Memory B cell (primary cell): ENCODE measurements at places on chromosomes 16 and 17.

DNA sequence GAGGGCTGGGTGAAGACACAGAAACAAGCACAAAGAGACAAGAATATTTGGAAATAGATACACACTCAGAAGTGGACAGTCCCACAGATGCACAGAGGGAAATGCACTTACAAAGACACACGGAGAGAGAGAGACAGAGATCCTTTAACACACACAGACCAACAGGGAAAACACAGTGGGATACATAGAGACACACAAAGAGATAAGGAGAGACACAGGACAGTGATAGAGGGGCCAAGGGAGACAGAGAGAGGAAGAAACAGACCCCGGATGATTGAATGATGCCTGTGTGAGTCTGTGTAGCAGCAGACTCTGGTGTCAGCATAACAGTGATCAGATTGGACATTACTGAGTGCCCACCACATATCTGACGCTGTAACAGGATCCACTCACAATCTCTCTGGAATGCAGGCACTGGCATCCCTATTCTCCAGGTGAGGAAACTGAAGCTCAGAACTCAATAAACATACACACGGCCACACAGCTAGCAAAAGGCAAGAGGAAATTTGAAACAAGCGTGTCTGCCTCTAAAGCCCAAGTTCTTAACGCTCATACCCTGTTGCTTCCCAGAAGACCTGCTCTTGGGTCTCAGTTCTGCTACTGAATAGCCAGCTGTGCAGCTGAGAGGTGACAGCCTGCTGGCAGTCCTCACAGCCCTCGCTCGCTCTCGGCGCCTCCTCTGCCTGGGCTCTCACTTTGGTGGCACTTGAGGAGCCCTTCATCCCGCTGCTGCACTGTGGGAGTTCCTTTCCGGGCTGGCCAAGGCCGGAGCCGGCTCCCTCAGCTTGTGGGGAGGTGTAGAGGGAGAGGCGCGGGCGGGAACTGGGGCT is 186.3 kb upstream of the NLRP1 start:
- no peak for DNase-seq

GRCh38 chr16:7405166-7405565 is 72.5 kb downstream of the RBFOX1 start:
- no peak for DNase-seq

- DNase-seq = no peak
These were observed 48.5 kb downstream of the RBFOX3 start for GRCh38 chr17:79562192-79562930.

GRCh38 chr17:30558686-30559545 is 81.7 kb downstream of the GOSR1 start:
- DNase-seq = no peak

DNA sequence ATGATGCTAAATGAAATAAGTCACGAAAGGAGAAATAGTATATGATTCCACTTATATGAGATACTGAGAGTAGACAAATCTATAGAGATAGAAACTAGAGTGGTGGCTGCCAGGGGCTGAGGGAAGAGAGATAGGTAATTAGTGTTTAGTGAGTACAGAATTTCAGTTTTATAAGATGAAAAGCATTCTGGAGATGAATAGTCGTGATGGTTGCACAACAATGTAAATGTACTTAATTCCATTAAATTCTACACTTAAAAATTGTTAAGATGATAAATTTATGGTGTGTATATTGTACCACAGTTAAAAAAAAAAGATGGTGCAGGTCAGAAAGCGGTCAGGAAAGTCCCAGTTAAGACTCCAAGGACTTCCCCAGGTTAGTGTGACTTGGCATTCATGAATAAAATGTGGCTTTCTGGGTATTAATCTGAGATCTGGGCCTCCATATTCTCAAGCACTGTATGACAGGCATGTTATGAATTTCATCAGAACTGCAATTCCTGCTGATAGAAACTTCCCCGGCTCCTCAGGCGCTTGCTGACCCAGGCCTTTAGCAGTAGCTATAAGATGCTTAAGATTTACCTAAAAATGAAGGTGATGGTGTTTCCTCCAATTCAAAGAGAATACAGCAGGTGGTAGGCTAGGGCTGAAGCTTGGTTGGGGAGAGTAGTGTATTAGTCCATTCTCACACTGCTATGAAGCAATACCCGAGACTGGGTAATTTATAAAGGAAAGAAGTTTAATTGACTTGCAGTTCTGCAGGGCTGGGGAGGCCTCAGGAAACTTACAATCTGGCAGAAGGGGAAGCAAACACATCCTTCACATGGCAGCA is 115.3 kb upstream of the SOX9 start:
- no peak for DNase-seq

DNA sequence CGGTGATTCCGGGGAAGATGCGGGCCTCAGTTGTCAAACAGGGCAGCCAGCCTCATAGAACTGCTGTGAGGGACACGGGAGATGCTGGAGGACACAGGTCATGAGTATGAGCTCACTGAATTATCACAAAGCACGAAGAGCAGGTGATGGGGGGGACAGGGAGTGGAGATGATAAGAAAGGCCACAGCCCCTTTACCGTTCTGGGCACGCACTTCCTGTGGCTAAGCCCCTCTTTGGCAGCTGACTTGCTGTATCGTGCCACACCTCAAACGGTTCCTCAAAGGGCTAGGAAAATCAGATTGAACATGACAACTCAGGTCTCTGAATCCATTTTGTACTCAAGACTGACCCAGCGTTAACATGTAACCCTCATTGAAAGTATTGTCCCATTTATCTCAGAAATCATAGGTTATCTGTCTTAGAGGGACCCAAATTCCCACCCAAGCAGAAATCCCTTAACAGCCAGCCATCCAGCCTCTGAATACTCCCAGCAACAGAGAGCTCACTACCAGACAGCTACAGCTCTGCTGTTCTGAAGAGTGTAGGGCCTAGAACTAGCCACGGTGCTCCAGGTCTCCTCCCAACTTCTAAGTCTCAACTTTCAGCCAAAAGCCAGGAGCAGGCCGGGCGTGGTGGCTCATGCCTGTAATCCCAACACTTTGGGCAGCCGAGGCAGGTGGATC is 5.0 kb upstream of the SRL start:
- DNase-seq = no peak

DNA sequence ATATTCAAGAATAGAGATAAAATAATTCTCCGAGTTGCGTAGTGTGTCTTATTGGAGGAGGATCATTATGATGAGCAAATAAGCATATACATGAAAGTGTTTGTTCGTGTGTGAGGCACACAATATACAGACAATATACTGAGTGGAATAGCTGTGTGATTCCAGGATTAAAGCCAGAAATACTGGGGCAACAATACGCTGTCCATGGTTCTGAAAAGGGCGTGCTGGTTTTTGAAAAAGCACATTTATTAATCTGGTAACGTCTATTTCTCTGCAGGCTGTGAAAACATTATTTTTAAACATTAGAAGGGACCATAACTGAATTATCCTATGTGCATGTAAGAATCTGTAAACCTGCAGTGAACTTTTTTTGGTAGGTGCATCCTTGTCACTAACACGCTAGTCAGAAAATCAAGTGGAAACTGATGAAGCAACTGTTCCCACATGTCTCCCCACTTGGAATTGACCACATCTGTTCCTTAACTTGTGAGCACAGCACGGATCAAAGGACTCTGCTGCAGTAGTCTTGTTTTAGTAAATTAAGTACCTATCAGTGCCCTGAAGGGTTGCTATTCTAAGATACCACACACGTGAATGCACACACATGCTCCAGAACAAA is 346.0 kb downstream of the GRIN2A start:
- no peak for DNase-seq

- no peak for DNase-seq
These were observed 10.8 kb upstream of the TLCD3B start for GRCh38 chr16:30041841-30042240.

- no peak for DNase-seq
These were observed 48.3 kb downstream of the CCT6B start for GRCh38 chr17:34913001-34913400.

DNA sequence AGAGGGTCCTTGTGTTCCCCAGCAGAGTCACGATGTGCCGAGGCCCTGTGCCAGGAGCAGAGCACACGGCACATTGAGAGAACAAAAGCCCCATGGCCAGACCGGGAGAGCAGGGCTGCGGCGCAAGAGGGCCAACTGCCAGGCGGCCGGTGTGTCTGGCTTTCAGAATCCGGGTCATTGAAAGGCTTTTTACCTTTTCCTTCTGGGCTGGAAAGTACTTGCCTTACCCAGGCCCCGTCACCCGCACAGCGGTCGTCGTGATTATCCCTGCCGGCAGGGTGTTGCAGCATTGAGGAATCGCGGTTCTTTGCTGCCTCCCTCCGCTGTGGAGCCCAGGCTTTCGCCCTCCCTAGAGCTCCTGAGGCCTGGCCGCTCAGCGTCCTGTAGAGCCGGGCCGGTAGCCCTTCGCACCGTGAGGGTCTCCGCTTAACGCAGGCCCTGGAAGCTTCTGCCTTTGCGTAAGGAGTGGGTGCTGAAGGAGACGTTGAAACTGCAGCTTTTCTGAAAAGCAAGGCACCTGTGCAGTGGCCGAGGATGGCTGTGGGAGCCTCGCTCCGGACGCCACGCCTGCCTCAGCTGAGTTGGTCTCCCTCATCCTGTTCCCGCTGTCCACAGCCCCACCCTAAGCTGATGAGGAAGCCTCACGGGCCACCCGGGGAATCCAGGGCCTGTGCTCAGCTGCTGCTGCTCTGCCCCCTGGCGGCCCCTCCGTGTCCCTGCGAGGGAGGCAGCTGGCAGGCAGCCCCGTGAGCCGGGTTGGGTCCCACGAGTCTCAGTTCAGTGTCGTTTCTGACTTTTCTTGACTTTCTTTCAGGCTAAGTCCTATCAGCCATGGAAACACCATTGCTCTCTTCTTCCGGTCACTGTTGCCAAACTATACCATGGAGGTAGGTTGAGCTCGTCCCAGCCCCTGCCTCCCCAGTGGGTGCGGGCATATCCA is 8.6 kb upstream of the MC1R start:
- DNase-seq = peak; percentile 73

- no peak for DNase-seq
These were observed 27.7 kb upstream of the IL21R start for GRCh38 chr16:27374221-27374803.

DNA sequence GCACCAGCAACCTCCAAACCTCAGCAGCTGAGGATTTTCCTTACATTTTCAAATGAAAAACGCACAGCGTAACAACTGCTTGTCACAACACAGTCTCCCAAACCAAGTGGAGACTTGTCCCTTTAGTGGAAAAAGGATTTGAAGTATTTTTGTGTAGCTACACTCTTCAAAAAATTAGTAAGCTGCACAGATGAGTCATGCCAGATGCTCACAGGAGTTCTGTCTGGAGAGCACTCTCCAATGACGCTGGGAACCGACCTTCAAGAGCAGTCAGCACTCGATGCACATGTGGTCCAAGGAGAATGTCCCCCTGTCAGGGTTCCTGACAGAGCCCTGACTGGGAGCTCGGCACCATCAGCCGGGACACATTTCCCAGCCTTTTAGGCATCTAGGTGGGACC is 39.8 kb downstream of the MAP1LC3B start:
- DNase-seq = no peak

- DNase-seq = no peak
These were observed 20.5 kb upstream of the JPH3 start for GRCh38 chr16:87581857-87582215.

DNA sequence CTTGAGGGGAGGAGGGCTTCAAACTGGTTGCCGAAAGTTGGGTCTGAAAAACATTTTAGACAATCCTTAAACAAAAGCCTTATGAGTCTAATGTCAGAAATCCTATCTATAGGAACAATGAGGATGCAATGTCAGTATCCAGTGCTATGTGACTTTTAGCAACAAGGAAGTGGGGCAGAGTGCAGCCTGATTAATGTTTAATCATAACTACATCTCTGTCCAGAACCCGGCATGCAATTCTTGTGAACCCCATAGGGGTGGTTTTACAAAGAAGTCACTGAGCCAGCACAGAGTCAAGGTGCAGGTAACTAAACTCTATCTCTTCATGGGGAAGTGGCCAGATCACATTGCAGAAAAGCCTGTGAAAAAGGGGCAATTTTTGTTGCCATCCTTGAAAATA is 267.5 kb downstream of the HS3ST4 start:
- DNase-seq = no peak

- no peak for DNase-seq
These were observed 238.5 kb downstream of the ZFHX3 start for GRCh38 chr16:72809446-72809845.

DNA sequence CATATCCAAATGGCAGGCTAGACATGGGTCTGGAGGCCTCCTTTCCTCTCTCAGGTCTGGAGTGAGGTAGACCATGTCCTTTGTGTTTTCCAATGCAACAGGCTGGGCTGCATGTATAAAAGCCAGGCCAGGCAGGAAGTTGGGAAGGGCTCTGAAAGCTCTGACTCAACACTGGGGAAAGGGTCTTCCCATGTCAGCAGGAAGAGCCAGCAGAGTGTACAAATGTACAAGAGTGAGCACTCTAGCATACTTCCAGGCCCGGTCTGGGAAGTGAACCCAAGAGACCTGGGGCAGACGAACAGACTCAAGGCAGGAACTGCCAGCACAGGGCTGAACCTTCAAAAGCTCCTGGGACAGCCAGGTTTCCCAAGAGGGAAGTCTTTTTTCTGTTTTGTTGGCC is 7.0 kb downstream of the ATPAF2 start:
- DNase-seq = no peak

DNA sequence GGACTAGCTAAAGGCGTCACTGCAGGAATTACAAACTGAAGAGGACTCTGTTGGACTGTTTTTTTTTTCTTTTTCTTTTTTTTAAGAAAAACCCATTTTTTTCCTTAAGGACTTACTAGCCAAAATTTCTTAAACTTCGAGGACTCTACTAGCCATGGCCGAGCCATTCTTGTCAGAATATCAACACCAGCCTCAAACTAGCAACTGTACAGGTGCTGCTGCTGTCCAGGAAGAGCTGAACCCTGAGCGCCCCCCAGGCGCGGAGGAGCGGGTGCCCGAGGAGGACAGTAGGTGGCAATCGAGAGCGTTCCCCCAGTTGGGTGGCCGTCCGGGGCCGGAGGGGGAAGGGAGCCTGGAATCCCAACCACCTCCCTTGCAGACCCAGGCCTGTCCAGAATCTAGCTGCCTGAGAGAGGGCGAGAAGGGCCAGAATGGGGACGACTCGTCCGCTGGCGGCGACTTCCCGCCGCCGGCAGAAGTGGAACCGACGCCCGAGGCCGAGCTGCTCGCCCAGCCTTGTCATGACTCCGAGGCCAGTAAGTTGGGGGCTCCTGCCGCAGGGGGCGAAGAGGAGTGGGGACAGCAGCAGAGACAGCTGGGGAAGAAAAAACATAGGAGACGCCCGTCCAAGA is 878 bp downstream of the HEXIM1 start:
- DNase-seq = peak; percentile 72

- DNase-seq = peak; percentile 53
These were observed 3.1 kb downstream of the RNF227 start for GRCh38 chr17:7912927-7913524.

DNA sequence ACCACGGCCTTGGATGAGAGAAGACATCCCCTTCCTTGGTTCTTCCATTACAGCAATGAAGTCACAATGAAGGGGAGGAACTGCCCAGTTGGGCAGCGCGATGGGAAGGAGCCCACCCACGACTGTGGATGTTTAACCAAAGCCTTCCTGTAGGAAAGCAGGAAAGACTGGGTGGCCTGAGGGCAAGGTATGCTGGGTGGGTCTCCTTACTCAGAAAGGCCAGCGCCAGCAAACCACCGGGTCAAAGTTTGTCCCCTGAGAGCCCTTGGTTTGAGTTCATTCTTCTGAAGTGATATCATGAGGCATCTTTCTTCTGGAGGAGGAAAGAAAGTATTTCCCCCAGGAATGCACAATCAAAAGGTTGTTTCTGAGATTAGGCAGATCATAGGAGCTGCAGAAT is 105.2 kb downstream of the C16orf95 start:
- no peak for DNase-seq

GRCh38 chr16:81711657-81712319 is 67.3 kb upstream of the PLCG2 start:
- DNase-seq = no peak
